Prostate gland (tissue), 2 donors: ENCODE measurements at places on chromosomes 1 and 21. TPM values are rescaled to one million over a fixed set of nuclear protein-coding genes. Genes with fewer than 3 reads are reported as not detected.

DNA sequence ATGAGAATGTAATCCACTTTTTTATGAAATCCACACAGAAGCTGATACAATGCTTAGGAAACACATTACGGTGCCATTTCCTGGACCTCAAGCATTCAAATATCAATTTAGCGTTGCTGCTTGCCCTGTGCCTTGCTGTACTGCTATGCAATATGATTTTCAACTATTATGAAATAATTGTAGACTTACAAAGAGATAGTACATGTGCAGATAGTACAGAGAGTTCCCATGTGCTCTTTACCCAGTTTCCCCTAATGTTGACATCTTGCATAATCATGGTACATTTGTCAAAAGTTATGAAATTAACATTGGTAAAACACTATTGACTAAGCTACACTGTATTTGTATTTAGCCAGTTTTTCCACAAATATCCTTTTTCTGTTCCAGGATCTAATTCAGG is 37.7 kb upstream of the PTBP2 start:
- no peaks in the 10 kb centered on the region for H3K27me3 ChIP-seq
- H3K4me1 ChIP-seq: no peaks in the 10 kb centered on the region
- no peak for DNase-seq
- no peaks in the 10 kb centered on the region for H3K36me3 ChIP-seq
- H3K4me3 ChIP-seq: no peak overlapping the region
- no peak overlapping the region for H3K27ac ChIP-seq

DNA sequence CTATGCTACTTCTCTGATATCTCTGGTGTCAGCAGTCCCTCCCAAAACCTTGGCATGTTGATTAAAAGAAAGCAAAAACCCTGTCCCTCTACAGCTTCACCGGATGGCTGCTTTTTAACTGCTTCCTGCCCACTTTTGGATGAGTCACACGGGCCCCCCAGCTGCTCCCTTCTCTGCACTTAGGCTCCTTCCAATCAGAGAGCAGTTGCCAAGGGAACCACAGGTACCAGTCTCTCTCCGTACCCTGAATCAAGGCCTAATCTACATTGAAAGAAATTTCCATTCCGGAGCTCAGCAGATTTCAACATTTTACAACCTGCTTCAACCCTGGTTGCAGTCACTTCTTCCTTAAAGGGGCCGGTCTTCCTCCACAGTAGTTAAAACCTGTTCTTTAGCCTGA is 70.6 kb upstream of the GJB5 start:
- no peak for DNase-seq
- H3K4me1 ChIP-seq: no peaks in the 10 kb centered on the region
- peaks cover 4% of the 10 kb centered on the region for H3K27me3 ChIP-seq
- H3K36me3 ChIP-seq: no peaks in the 10 kb centered on the region
- H3K27ac ChIP-seq: no peak overlapping the region

Gene WNT2B
- 19.7 TPM for total RNA-seq

Gene CELA3B
- total RNA-seq: not detected
